ENCODE measurements at places on chromosomes 6 and 20.

DNA sequence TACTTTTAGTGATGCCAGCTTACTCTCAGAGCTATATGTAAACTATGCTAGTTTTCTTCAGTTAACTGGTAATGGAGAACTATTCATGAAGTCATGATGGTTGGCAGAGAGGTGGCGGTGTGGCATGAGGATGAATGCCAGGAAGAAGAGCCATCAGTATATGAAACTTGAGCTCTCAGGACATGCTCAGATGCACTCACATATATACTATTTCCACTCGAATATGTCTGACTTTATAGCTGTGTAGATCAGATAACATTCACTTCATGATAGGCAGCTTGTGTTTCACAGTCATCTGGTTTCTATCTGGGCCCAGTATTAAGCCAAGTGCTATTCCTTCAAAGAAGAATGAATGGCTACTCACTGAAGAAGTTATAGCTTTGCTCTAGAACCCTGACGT is 46.2 kb upstream of the CEP85L start:
- DNase-seq = no peak

DNA sequence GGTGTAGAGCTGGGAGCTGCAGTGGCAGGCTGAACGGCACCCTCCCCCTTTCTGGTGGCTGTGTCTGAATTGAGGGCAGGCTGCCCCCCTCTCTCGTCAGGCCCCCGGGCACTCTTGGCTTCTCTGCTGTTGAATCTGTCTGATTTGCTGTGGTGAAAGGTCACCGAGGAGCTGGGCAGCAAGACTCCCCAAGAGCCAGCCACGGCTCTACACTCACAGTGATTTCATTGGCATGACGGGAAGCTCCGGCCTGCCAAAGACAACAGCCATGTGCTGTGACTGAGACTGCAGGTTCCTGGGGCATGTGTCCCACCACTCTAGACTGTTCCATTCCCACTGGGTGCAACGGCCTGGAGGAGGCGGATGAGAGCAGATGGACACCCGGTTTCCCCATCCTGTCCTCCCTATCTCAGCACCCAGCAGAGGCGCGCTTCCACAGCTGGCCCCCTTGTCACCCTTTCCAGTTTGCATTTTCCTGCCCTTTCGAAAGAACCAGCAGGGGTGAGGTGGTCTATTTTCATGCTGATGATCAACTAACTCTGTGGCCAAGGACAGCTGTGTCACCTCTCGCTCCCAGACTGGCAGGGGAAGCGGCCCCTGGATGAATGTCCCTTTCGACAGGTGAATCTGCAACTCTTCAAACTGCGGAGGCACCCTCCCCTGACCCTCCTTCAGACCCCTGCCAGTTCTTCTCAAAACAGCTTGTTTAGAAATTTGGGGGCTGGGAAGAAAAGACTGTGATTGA is 2.2 kb downstream of the APCDD1L start:
- no peak for DNase-seq

DNA sequence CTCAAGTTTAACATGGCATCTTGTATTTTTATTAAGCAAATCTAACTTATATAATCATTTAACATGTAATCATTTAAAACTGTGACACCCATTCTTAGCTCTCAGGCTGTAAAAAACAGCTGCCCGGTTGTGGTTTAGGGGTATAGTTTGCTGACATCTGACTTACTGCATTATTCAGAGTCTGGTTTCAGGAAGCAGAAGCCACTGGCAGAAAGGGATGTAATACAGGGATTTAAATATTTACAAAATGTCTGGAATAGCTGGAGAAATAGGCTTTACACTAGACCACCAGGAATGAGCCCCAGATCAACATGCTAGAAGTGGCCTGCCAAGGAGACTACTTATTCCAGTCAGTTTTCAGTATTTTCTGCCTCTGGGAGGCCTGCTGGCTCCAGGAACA is 421.1 kb downstream of the CD109 start:
- DNase-seq = no peak

GRCh38 chr20:34110745-34111641 is 1.1 kb downstream of the EIF2S2 start:
- no peak for DNase-seq

DNA sequence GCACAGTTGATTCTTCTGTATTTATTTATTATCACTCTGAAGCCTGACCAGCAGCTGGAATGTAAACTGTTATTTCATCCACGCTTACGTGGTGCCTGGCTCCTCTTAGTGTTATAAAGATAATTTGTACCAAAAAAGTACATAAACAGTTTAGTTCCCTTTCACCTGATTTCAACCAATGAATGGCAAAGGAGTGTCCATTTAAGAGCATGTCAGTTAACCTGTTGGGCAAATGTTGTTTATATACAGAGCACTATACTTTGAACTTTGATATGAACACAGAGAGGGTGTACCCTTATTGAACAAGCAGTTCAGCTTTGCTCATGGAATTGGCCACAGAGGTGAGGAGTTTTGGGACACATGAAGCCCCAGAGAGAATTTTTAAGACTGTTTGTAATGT is 7.2 kb upstream of the CTCFL start:
- no peak for DNase-seq

- no peak for DNase-seq
These were observed 40.7 kb upstream of the TAGAP start for GRCh38 chr6:159085396-159085895.

DNA sequence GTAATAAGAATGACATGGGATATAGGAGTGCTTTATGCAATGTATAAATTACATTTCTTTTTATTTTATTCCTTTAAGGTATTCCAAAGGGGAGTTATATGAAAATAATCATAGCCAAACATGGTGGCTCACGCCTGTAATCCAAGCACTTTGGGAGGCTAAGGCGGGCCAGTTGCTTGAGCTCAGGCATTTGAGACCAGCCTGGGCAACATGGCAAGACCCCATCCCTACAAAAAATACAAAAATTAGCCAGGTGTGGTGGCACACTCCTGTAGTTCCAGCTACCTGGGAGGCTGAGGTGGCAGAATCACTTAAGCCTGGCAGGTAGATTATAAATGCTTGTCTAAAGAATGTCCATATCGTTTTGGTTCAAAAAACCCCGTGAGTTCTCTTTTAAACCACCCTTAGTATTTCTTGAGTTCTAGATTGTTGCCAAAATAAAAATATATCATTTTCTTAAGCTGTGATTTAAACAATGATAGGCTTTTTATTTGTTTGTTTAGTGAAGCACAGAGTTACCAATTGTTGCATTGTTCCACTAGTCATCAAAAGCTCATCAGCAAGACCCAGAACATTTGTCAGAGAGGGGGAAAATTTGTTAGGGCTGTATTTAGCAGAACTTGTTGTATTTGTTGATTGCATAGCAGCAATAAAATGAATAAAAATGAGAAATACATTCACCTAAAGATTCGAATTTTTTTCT is 146.2 kb downstream of the KHDC1L start:
- DNase-seq = no peak

DNA sequence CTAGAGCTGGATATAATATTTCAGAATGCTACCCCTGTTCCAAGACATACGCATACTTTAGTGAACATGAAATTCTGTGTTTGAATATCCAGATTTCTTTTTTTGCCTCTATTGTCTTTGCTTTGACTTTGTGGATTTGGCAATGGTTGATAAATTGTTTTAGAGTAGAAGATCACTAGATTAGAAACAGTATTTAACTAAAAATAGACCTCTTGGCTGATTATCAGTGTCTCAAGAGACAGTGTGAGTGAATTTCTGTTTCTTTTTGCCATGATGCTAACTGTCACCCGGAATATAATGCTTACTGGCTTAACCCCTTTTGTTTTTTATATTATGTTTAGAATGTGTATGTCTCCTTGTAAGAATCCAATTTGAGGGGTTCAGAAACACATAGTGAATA is 102.5 kb downstream of the PLCB1 start:
- DNase-seq = no peak

DNA sequence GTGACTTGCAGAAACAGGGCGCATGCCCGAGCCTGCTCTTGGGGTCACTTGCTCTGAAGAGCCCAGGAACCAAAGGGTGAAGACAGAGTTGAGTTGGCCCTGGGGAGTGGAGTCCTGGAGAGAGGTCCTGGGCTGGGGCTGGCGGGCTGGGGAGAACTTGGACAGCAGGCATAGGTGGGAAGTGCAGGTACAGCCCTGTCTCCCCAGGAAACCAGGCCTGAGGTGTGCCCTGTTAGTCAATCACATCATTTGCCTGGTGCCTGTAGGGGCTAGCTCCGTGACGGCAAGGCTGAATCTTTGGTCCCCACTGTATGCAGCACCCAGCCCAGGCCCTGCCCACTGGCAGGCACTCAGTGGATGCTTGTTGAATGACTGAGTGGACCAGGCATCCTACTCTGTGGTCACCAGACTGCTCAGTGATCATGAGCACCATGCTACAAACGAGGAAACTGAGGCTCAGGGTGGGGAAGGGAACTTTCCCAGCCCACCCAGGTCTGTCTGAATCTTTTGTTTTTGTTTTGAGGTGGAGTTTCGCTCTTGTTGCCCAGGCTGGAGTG is 15.6 kb upstream of the NOL4L start:
- no peak for DNase-seq
